ENCODE measurements at places on chromosomes 3 and 15.
A peak's percentile ranks its signal among the peaks of the same experiment; 100 is the strongest.

DNA sequence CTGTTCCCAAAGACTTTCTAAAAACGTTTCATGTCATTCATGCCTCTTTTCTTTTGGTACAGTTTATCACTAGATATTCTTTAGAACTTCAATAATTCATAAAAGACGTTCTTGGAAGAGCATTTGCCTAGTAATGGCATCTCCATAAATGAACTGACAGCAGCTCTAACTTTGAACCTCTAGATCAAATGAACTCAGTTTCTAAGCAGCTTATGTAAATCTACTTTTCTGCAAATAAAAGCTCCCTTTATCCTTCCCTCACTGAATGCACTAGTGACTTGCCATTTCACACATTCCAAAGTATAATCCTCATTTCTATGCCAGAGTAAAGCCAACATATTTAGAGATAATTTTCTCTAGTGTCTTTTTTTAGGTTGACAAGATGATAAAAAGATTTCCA is 85.2 kb downstream of the ZMAT3 start:
- no peak for DNase-seq

DNA sequence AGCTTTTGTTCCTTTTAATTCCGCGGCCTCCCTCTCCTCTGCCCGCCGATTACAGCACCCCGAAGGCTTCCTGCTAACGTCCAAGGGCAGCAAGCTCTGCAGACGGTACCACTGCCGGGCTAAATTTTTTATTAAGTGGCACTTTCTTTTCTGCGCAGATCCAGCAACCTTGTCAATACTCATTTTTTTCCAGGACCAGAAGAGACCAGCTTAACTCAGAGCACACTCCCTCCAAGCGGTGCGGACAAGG is 542 bp upstream of the MEIS2 start:
- DNase-seq, result no peak

GRCh38 chr15:41901431-41901830 is 7.6 kb upstream of the SPTBN5 start:
- no peak for DNase-seq

- DNase-seq, result no peak
These were observed 2.9 kb downstream of the MUC4 start for GRCh38 chr3:195808741-195809290.

GRCh38 chr3:68984011-68984530 is 29.4 kb downstream of the EOGT start:
- no peak for DNase-seq

DNA sequence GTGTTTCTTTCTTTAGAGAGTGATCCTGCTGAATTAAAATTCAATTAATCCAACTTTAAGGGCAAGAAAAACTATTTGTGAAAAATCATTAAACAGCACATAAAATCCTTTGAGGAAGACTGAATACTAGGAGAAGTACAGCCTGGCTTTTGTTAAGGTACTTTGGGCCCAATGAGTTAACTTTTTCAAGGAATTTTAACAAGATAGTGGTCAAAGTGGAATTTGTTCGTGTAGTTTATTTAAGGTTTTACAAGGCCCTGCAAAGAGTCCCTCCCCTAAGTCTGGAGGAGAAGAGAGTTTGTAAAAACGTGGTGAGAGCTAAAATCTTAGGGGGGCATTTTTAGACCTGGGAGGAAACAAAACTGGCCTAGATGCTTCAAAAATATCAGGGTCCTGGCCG is 26.0 kb upstream of the TRIM71 start:
- DNase-seq, result no peak

DNA sequence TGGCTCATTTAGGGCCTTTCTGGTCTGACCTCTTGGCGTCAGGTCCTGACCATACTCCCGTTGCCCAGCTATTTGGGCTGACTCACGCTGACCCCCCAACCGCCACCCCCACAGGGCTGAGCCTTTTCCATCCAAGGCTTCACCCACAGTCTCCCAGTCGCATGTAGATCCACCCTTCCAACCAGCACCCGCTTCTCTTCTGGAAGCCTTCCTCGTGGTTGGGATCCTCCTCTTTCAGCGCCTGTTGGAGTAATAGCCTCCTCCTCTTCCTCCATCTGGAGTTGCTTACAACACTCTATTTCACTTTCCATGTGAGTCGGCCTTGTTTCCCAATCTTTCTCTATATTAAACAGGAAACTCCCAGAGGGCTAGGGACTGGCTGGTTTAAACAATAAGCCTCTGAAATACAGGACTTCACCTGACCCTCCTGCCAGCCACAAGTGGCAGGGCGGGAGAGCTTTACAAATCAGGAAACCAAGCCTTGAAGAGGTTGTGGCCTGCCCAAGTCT is 2.1 kb upstream of the ALAS1 start:
- no peak for DNase-seq

- no peak for DNase-seq
These were observed 177.8 kb downstream of the OTOL1 start for GRCh38 chr3:161674402-161674801.

- no peak for DNase-seq
These were observed 159.1 kb downstream of the ATG7 start for GRCh38 chr3:11431319-11431718.

GRCh38 chr3:56998076-56998529 is 62.4 kb upstream of the SPATA12 start:
- DNase-seq, result no peak

GRCh38 chr15:53247041-53247708 is 457.0 kb upstream of the ONECUT1 start:
- DNase-seq, result no peak

- DNase-seq, result peak; percentile 92
These were observed 39.6 kb upstream of the CTNNB1 start for GRCh38 chr3:41159588-41160189.

DNA sequence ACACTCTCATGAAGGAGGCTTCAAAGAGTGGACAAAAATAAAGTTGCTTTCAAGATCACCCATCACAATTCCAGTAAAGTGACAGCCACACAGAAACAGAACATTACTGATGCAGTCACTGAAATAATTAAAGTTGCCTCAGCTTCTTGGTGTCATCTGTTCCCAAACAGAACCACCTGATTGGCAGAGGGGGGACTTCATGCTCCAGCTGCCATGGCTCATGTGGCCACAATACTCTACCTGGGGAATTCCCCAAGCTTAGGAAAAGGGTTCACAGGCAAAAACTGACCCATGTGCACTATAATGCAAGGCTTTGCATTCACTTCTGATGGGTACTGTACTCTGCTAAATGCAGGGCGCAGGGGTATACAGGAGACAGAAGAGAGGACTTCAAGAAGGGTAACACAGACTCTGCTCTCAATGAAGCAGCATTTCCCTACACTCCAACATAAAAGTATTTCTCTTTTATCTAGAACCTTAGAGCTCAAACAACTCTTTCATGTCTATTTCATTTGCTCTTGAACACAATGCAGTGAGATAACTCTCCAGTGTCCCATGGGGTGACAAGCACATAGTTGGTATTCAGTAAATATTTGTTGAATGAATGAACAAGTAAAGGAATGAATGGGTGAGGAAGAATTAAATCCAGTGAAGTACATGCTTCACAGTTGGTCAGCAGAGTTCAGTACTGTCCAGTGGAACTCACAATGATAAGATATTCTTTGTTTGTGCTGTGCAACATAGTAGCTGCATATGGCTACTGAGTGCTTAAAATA is 8.6 kb upstream of the CTNNB1 start:
- DNase-seq, result no peak

GRCh38 chr15:32834156-32834555 is 116.4 kb downstream of the GREM1 start:
- no peak for DNase-seq

DNA sequence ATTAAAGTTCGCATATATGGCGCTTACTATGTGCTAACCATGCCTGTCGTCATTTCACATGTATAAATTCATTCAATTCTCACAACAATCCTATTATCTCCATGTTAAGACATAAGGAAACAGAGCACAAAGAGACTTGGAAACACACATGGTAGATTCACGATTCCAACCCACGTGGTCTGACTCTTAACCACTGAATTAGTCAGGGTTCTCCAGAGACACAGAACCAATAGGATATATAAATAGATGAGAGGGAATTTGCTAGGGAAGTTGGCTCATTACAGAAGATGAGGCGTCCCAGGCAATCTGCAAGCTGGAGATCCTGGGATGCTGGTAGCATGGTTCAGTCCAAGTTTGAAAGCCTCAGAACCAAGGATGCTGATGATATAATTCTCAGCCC is 765.3 kb downstream of the TBL1XR1 start:
- DNase-seq, result no peak

- DNase-seq, result no peak
These were observed 36.5 kb upstream of the ZMAT3 start for GRCh38 chr3:179108086-179108485.

DNA sequence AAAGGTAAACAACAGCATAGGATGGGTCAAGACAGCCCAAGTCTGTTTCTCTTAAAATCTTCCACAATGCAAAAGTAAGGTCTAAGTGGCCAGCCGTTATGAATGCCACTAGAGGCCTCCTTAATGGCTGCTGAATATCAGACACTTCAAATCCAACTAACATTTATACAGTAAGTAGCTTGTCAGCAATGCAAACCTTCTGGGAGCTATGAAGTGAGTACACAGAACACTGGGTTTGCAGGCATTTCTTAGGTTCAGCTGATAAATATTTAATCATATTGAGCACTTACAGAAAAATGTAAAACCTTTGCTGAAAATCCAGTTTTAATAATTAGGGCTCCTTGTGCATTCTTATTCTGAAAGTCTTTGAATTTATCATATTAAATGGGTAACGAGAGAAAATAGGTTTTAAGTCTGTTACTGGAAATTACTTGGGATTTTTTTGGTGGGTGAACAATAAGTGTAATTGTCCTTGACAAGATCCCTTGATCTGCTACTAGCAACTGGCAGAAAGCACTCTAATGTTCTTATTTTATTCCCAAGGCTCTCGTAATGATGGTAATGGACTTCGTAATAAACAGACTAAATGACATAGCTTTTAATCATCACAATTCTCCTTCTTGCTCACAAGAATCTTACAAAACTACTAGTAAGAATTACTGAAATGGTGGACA is 141.7 kb upstream of the GPR149 start:
- DNase-seq, result no peak

DNA sequence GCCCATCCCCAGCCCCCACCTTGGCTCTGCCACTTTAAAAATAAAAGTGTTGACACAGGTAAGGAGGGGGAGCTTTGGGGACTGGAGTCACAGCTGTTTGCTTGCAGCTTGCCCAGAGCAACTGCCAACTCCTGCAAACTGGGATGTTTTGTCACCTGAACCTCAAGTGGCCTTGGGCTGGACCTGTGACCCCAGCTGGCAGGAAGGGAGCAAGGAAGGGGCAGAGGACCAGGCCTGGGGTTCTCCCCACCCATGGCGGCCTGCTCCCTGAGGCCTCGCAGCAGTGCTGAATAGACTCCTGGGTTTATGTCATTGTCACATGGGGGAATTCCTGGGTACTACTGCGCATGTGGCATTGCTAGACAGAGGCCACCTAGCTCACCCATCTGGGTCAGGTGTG is 246.9 kb upstream of the TLE3 start:
- DNase-seq, result no peak

GRCh38 chr15:60423537-60423936 is 25.8 kb upstream of the ANXA2 start:
- peak; percentile 46 for DNase-seq

GRCh38 chr3:168977716-168978374 is 685.7 kb downstream of the MECOM start:
- no peak for DNase-seq

GRCh38 chr3:134809427-134810051 is 14.5 kb downstream of the EPHB1 start:
- no peak for DNase-seq

GRCh38 chr3:141426404-141427034 is 58.2 kb downstream of the ZBTB38 start:
- DNase-seq, result no peak

- no peak for DNase-seq
These were observed 23.9 kb downstream of the SSR3 start for GRCh38 chr3:156530980-156531379.

DNA sequence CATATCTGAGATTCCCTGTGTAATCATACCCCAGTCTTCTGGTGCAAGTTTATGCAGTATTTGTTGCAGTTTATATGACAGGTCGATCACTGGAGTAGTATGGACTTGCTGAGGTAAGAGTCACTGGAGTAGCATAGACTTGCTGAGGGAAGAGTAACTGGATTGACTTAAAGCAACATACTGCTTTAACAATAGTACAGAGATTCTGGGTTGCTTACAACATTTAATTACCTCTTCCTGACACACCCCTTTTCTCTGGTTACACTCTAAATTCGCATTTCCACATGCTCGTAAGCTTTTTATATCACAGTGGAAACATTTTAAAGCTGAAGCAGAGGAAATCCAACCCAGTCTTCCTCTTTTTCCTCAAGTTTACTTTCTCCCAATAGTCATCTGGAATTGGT is 11.8 kb downstream of the AAGAB start:
- DNase-seq, result no peak

- no peak for DNase-seq
These were observed 28.4 kb downstream of the DNAJC19 start for GRCh38 chr3:180961087-180961486.

- DNase-seq, result no peak
These were observed 25.6 kb downstream of the PSTPIP1 start for GRCh38 chr15:77020348-77021087.

DNA sequence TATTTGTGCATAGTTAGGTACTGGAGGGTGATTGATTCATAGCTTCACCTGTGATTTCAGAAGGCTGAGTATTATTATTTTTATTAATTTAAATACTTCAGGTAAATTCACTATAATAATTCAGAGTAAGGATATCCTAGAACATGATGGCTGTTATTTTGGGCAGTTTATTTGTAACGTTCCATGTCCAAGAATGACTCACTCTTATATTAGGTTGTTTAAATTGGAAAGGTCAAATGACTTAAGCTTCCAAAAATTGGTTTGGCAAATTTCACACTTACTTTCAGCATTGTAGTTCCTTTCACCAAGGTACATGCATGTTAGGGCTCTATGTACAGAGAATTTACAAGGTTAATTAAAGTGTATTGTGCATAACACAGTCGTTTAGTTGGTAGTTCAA is 120.2 kb downstream of the EPHA3 start:
- no peak for DNase-seq

DNA sequence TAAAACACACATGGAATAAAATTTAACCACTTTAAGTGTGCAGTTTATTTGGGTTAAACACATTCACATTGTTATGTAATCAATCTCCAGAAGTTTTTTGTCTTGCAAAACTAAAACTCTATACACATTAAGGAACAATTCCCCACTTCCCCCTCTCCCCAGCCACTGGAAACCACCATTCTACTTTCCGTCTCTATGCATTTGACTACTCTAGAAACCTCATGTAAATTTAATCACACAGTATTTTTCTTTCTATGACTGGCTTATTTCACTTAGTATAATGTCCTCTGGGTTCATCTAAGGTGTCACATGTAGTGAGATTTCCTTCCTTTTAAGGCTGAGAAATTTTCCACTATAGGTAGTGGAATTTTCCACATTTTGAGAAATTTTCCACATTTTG is 568.7 kb upstream of the UBE2E2 start:
- DNase-seq, result no peak

DNA sequence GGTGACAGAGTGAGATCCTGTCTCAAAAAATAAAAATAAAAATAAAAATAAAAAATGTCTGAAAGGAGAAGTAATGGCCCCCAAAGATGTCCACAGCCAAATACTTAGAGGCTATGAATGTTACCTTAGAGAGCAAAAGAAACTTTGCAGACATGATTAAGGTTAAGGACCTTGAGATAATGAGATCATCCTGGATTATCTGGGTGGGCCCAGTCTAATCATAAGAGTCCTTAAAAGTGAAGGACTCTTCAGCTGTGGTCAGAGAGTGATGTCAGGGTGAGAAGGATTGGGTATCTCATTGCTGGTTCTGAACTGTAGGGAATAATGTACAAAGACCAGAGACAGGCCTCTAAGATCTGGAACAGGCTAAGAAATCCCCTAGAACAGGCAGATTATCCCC is 84.9 kb upstream of the POU1F1 start:
- DNase-seq, result no peak

- DNase-seq, result no peak
These were observed 43.2 kb downstream of the TMEM39A start for GRCh38 chr3:119420196-119420595.

Data from epithelial cell of prostate (primary cell).